Testis (tissue), 5 donors: ENCODE measurements at places on chromosomes 16 and 17.

DNA sequence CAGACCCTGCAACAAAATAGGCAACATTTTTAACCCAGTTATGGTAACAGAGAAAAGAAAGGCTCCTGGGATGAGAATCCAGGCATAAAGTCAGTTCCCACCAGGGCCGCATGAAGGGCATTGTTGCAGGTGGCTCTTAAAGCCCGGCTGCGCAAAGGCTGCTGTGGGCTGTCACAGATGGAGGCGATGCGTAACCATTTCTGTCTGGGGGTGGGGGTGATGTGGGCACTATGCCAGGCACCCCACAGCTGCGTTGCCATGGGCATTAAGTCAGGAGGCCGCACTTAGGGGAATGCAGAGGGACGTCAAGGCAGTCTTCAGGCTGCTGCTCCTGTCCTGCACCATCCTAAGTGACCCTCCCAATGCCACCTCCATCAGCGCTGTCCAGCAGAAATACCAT, 228.4 kb downstream of the CPPED1 start:
- no peak for DNase-seq

DNA sequence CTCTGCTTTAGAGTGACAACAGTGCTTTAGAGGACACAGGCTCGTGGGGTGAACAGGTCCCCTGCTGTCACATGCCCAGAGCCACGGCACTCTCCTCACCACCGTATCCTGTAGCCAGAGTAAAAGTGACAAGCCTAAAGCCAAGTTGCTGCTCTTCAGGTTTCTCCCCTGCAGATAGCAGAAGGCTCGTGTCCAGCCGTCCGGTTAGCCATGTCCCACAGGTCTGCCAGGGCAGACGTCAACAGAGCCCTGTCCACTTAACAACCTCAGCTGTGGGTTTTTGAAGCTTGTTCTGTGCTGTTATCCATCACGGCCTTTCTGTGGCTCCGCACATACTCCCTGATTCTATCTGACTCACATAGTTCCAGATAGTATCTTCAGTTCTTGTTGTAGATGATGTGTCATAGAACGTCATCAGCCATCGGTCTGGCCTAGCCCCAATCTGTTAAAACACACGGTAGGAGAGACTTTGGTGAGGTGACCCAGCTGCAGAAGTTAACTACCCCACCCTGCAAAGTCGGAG, 100.7 kb downstream of the SOCS1 start:
- no peak for DNase-seq

GRCh38 chr16:50841081-50841886, 99.4 kb downstream of the CYLD start:
- peak; percentile 42 for DNase-seq

- DNase-seq = no peak
These were observed 180.5 kb downstream of the ZNF423 start for GRCh38 chr16:49675413-49675812.

DNA sequence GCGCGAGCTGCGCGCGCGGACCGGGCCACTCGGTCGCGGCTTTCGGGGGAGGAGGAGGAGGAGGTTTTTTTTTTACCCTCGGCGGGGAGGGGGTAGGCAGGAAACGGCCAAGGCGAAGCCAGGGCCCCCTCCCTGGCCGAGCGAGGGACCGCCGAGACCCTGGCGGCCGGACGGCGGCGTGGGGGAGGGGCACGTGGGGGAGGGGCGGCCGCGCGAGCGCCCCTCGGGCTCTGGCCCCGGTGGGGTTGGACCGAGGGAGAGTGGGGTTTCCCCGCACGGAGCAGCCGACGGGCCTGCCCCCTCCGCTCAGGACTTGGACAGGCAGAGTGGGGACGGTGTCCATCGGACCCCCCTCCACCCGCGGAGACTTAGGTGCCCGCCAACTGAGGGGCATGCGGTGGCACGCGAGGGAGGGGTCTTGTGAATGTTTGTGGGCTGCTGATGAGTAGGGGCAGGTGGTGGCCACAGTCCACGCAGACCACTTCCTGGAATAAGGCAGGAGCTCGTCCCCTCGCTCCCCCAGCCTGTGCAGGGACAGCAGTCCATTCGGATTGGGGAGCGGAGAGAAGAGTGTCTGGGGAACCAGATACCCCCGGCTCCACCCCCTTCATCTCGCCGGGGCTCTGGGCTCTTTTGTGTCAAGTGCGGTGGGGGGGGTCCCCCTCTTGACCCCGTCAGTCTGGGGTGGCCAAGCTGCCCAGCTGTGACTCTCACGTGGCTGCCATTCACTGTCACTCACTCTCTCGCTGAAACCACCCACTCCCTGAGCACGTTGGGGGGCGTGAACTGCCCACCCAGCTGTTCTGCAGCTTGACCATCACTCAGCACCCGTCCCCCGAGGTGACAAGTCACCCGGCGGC, 3.0 kb upstream of the CHD3 start:
- DNase-seq = peak; percentile 56

DNA sequence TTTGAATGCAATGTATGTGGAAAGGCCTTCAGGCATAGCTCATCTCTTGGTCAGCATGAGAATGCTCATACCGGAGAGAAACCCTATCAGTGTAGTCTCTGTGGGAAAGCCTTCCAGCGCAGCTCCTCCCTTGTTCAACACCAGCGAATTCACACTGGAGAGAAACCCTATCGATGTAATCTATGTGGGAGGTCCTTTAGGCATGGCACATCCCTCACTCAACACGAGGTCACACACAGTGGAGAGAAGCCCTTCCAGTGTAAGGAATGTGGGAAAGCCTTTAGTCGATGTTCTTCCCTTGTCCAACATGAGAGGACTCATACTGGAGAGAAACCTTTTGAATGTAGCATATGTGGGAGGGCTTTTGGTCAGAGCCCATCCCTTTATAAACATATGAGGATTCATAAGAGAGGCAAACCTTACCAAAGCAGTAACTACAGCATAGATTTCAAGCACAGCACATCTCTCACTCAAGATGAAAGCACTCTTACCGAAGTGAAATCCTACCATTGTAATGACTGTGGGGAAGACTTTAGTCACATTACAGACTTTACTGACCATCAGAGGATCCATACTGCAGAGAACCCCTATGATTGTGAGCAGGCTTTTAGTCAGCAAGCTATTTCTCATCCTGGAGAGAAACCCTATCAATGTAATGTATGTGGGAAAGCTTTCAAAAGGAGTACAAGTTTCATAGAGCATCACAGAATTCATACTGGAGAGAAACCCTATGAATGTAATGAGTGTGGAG, 24.7 kb downstream of the ZFP90 start:
- no peak for DNase-seq

DNA sequence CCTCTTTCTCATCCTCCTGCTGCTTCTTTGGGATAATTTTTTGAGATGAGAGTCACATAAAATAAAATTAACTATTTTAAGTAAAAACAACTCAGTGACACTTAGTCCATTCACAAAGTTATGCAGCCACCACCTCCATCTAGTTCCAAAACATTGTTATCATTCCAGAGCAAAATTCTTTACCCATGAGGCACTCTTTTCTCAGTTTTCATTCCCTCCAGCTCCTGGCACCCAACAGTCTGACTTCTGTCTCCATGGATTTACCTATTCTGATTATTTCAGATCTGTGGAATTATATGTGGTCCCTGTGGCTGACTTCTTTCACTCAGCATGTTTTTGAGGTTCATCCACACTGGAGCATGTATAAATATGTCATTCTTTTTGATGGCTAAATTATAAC, 239.9 kb upstream of the DYNLRB2 start:
- no peak for DNase-seq

- peak; percentile 69 for DNase-seq
These were observed 69.4 kb downstream of the MRC2 start for GRCh38 chr17:62696726-62697490.

- DNase-seq = peak; percentile 76
These were observed 56.1 kb downstream of the RMI2 start for GRCh38 chr16:11401161-11402050.

DNA sequence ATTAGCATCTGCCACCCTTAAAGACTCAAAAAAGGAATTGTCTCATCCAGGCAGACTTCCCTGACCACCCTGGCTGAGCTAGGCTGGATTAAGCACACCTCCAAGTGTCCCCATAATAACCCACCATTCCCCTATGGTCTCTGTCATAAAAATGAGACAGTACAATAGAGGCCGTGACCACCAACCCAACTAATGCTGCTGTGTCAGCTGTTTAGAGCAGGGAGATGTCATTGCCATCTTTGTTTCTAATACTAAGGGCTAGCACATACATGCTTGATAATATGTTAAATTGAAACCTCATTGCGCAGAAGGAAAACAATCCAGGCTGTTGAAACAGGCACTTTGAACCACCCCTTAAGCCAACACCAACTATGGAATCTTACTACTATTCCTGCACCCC, 7.2 kb upstream of the ADAMTS18 start:
- DNase-seq = no peak

DNA sequence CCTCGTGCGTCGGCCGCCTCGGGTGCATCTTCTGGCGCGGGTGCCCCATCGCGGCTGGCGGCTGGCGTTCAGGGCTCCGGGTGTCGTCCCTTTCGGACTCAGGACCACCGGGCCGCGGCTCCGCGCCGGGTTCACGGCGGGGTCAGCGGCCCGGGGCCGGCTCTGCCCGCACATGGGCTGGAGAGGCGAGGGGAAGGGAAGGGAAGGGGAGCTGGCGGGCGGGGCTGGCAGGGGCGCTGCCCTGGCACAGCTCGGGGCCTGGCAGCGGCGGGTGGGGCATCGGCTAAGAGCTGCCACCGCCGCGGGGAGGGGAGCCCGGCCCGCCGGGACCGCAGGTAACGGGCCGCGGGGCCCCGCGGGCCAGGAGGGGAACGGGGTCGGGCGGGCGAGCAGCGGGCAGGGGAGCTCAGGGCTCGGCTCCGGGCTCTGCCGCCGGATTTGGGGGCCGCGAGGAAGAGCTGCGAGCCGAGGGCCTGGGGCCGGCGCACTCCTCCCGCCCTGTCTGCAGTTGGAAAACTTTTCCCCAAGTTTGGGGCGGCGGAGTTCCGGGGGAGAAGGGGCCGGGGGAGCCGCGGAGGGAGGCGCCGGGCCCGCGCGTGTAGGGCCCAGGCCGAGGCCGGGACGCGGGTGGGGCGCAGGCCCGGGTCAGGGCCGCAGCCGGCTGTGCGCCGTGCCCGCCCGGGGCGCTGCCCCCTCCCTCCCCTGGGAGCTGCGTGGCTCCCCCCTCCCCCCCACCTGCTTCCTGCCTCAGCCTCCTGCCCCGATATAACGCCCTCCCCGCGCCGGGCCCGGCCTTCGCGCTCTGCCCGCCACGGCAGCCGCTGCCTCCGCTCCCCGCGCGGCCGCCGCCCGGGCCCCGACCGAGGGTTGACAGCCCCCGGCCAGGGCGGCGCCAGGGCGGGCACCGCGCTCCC, 646 bp downstream of the HIC1 start:
- no peak for DNase-seq

DNA sequence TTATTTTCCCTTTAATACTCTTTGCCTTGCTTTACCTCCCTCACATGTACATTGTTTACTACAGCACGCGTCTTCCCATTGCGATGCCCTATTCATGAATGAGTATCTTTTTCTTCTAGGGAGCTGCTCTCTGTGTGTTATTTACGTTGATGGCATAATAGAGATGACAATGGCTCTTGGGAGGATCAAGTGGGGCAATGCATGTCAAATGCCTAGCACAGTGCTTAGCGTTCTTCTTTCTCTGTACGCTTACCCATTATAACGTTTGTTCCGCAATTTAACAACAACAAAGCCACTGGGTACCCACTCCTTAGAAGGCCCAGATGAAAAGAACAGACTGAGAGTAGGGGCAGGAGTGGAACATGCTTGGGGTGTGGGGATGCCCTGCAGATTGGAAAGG, 271.6 kb upstream of the TNRC6C start:
- DNase-seq = no peak

DNA sequence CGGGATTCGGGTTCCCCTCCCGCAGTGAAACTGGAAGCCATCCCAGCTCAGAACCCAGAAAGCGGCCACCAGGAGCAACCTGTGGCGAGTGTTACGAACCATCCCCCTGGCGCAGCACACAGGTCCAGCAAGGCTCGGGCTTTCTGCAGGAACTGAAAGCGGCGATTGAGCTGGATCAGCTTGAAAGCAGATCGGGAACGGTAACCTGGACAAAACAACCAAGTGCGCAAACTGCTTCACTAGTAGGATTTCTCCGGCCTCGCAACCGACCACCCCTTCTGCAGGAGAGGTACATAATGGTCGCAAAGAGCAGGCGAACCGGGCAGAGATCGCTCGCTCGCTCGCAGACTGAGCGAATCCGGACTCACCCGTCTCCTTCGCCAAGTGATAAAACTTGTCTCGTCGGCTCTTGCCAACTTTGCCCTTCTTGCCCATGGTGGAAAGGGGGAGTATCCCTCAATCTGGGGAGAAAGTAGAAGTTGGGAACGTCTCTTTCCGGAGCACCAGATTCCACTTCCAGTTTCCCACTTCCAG, 696 bp upstream of the PSMC5 start:
- no peak for DNase-seq

GRCh38 chr17:49556223-49556943, 19.3 kb upstream of the NXPH3 start:
- peak; percentile 86 for DNase-seq

DNA sequence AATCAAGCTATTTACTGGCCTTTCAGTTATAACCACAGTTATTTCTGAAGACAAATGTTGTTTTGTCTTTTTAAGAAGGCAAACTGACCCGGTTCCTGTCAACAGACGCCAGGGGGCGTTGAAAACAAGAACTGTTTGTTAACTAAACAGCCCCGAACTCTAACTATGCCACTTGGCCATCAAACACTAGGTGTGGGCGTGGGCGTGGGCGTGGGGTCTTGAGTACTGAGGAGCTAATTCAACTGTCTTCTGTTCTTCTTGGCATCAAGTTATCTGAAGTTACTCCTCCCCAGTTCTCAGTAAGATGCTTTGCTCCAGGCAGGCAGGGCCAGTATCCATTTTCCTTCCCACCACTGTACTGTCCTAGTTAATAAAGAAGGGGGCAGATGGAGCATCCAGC, 63.3 kb upstream of the MTMR4 start:
- peak; percentile 61 for DNase-seq

DNA sequence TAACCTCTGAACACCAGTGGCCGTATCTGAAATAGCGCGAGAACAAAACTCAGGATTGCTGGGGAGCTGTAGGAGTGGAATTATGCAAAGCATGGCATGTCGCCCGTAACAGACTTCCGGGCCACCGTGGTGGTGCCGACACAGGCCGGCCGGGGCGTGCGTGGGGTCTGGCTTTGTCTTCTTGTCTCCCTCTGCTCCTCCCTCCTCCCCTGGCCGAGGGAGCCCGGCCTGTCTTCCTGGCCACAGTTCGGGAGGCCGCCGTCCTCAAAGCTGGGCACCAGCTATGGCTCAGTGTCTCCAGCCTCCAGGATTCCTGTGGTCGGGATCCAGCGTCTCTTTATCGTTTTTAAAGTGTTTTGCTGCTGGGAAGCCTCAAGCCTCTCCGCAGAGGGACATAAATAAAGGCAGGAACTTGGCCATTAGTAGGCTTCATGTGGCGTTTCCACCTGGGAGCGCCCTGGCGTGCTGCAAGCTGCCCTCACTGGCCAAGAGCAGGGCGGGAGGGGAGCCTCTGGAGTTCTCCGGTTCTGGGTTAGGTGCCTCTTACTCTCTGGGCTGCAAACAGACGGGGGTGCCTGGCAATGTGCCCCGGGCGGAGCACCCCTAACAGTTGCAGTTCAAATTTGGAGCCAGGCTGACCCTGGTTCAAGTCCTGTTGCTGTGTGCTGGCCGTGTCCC, 22.0 kb upstream of the NPTX1 start:
- peak; percentile 89 for DNase-seq
